ENCODE measurements at places on chromosomes 7 and 10. TPM values are rescaled to one million over a fixed set of nuclear protein-coding genes. Genes with fewer than 3 reads are reported as not detected.

The HECW1 gene
- total RNA-seq: not detected

The HYAL4 gene
- 0.22 TPM for total RNA-seq

The GIMAP4 gene
- 389 TPM for total RNA-seq

The GPC2 gene
- total RNA-seq: 3.5 TPM

The DNAJC2 gene
- 11.9 TPM for total RNA-seq

The TAS2R4 gene
- total RNA-seq: 0.33 TPM

The ZCWPW1 gene
- 1.2 TPM for total RNA-seq
